ENCODE measurements at places on chromosomes 12 and 14. TPM values are rescaled to one million over a fixed set of nuclear protein-coding genes. Genes with fewer than 3 reads are reported as not detected.

- H3K27me3 ChIP-seq = no peaks in the 10 kb centered on the region
- DNase-seq = no peak
- peaks cover 1% of the 10 kb centered on the region for H3K4me1 ChIP-seq
- H3K4me3 ChIP-seq = no peak overlapping the region
- peaks cover 47% of the 10 kb centered on the region for H3K36me3 ChIP-seq
- no peak overlapping the region for H3K27ac ChIP-seq
Measured at GRCh38 chr12:2922329-2922728, 31.6 kb downstream of the TULP3 start.

- no peaks in the 10 kb centered on the region for H3K4me1 ChIP-seq
- H3K27ac ChIP-seq = no peak overlapping the region
- H3K4me3 ChIP-seq = no peak overlapping the region
- no peaks in the 10 kb centered on the region for H3K27me3 ChIP-seq
- H3K36me3 ChIP-seq = no peaks in the 10 kb centered on the region
Measured at GRCh38 chr12:61916831-61917230, 343.4 kb upstream of the USP15 start.

- peaks cover 48% of the 10 kb centered on the region for H3K4me1 ChIP-seq
- H3K36me3 ChIP-seq = peaks cover 3% of the 10 kb centered on the region
- H3K27ac ChIP-seq = peak overlapping the region; percentile 86
- H3K4me3 ChIP-seq = no peak overlapping the region
- no peak for DNase-seq
- no peaks in the 10 kb centered on the region for H3K27me3 ChIP-seq
Measured at GRCh38 chr12:12870465-12870864, 20.9 kb upstream of the GPRC5A start.

GRCh38 chr14:65958664-65959562 lies 527.3 kb upstream of the CCDC196 start:
- no peaks in the 10 kb centered on the region for H3K36me3 ChIP-seq
- no peak for DNase-seq
- no peaks in the 10 kb centered on the region for H3K4me1 ChIP-seq
- H3K27ac ChIP-seq = no peak overlapping the region

DNA sequence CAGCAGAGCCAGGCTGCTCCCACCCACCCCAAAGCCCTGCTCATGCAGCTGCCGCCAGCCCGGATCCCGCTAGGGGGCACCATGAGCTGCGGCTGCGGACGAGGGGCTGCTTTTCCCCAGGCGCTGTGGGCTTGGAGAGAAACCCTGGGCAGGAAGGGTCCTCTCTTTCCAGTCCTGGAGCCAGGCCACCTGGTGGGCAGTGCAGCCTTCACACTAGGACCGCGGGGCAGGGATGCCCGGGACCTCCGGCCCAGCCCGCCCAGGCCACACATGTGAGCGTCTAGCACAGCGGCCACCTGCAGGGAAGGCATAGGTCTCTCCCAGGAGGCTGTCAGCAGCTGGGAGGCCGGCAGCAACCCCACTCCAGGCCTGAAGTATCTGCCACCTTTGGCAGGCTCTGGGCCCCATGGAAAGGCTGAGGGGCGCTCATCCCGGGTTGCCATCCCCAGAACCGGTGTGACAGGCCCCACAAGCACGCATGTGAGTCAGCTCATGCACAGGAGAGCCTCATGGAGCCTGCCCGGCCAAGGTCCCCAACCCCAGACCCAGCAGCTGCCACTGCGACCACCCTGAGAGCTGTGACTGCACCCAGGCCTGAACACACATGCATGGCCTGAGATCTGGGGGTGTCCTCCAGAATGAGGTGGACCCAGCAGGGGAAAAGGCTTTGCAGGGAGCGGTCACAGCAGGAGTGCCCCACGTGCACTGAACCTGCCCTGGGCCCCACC lies 280.0 kb upstream of the RTL1 start:
- peaks cover 2% of the 10 kb centered on the region for H3K27me3 ChIP-seq
- no peak overlapping the region for H3K4me3 ChIP-seq
- DNase-seq = peak; percentile 80
- H3K36me3 ChIP-seq = no peaks in the 10 kb centered on the region

DNA sequence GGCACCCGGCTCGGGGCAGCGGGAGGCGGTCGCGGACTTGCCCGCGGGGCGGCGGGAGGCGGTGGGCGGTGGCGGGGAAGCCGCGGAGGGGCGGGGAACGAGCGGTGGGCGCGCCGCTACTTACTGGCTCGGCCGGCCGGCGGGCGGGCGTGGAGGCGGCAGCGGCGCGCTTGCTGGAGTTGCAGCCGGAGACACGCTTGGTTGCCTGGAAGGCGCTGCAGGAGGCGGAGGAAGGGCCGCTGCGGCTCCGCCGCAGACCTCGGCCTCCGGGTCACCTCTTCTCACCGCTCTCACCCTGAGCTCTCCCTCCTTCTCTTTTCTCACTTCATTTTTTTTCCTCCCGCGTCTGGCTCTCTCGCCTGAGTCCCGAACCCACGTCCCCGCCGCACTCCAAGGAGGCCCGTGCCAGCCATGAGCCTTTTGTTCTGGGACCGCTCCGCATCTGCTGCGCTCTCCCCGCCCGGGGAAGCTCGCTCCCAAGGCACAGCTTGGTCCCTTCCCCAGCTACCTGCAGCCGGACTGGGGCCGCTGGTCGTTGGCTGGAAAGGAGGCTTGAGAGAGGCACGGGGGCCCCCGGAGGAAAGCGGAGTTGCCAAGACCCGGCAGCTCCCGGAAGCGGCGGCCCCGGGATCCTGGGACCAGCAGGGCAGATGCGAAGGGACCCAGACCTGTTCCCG lies 592 bp upstream of the KCNK10 start:
- H3K27ac ChIP-seq = no peak overlapping the region
- no peak for DNase-seq
- peaks cover 45% of the 10 kb centered on the region for H3K27me3 ChIP-seq

DNA sequence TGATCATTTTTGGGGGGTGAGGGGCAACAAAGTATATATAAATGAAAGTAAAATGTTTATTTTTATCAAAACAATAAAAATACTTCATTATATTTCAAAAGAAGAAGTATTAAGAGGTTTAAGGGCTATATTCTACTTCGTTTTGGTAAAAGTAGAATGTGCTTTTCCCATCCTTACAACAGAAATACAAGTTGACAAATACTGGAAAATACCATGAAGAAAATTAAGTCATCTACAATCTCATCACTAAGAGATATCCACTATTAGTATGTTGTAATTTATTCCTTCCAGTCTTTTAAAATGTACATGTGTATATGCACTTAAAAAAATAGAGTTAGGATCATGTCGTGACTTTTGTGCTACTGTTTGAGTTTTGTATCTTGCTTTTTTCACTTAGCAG lies 92.8 kb downstream of the PCNX1 start:
- no peak for DNase-seq
- no peaks in the 10 kb centered on the region for H3K27me3 ChIP-seq
- no peak overlapping the region for H3K4me3 ChIP-seq
- H3K4me1 ChIP-seq = peaks cover 4% of the 10 kb centered on the region

DNA sequence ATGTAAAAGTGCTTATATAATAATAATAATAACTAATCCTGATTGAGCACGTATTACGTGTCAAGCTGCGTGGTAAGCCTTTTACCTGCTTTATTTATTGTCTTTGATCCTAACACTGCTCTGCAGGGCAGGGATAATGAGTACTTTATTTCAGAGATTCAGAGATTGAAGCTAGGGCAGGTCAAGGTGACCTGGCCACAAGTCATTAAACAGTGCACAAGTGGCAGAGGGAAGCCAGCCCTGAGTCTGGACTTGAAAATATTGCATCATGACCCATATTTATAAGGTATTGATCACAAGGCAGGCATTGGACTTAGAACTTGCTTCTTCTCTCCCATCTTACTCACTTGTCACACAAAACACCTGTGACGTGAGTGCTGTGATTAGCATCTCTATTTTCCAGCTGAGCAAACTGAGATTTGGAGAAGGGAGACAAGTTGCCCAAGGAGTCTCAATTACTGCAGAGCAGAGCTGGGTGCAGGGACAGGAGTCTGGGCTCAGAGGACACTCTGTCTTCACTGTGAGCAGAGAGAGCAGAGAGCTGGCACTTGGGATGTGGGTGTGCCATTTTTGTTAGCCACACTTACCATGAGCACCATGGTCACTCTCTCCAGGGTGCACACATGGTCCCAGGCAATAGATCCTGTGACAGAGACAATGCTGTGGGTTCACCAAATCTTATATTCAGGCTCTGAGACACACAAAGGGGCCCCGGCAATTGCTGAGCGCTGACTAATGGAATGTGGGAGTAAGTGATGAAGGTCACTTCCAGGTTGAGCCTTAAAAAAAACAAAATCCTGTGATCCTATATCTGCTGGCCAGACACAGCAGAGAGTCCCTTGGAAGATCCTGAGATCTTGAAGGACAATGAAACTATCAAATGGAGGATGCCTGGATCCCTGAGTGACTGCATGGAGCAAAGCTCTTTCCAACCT lies 113.2 kb upstream of the MED13L start:
- H3K36me3 ChIP-seq = no peaks in the 10 kb centered on the region
- H3K27ac ChIP-seq = peak overlapping the region; percentile 96
- H3K4me1 ChIP-seq = peaks cover 67% of the 10 kb centered on the region
- no peaks in the 10 kb centered on the region for H3K27me3 ChIP-seq

DNA sequence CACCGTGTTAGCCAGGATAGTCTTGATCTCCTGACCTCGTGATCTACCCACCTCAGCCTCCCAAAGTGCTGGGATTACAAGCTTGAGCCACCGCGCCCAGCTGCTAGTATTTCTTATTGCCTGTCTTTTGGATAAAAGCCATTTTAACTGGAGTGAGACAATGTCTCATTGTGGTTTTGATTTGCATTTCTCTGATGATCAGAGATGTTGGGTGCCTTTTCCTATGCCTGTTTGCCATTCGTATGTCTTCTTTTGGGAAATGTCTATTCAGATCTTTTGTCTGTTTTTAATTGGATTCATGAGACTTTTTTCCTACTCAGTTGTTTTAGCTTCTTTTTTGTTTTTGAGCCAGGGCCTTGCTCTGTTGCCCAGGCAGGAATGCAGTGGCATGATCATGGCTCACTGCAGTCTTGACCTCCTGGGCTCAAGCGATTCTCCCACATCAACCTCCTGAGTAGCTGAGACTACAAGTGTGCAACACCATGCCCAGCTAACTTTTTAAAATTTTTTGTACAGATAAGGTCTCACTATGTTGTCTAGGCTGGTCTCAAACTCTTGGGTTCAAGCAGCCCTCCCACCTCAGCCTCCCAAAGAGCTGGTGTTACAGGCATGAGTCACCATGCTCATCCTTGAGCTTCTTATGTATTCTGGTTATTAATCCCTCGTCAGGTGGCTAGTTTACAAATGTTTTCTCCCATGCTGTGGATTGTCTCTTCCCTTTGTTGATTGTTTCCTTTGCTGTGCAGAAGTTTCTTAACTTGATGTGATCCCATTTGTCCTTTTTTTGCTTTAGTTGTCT lies 65.9 kb downstream of the ACACB start:
- H3K4me1 ChIP-seq = no peaks in the 10 kb centered on the region
- H3K27ac ChIP-seq = no peak overlapping the region
- no peak overlapping the region for H3K4me3 ChIP-seq
- peaks cover 5% of the 10 kb centered on the region for H3K36me3 ChIP-seq
- no peaks in the 10 kb centered on the region for H3K27me3 ChIP-seq

YARS2 gene
- 13.6 TPM for total RNA-seq

EML1 gene
- 38.1 TPM for total RNA-seq

DHRS2 gene
- total RNA-seq = not detected

Data from osteocyte (in vitro differentiated cells).